ENCODE measurements at places on chromosomes 16 and 17.

DNA sequence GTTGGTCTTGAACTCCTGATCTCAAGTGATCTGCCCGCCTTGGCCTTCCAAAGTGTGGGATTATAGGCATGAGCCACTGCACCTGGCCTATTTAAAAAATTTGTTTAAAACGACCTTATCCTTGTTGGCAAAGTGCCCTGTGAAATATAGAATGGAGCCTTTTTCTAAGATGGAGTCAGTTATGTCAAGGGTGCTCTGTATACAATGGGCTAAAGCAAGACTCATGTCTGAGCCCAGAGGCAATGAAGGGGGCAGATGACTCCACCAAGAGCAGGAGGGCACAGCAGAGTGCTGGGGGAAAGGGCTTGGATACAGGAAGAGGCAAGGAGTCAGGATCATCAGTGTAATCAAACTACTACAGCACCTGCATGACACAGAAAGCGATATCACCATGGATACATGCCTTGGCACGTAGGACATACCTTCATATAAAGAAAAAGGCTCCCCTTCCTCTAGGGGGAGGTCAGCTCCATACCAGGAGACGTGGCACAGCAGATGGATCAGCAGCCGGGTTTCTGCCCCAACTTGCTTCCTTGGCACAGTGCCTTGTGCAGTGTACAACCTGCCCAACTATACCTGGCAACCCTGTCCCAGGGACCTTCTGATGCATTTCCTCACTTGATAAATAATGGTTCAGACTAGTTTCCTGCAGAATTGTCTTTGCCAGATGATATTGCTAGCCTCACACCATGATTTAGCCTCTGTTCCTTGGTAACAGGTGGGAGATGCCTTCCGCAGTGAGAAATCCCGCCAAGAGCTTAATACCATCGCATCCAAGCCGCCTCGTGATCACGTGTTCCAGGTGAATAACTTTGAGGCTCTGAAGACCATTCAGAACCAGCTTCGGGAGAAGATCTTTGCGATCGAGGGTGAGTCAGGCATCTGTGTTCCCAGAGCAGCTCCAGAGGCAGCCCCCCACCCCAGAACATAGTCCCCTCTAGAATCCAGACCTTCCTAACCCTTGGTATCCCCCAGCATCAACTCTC, 15.3 kb downstream of the ITGAM start:
- no peak for DNase-seq

DNA sequence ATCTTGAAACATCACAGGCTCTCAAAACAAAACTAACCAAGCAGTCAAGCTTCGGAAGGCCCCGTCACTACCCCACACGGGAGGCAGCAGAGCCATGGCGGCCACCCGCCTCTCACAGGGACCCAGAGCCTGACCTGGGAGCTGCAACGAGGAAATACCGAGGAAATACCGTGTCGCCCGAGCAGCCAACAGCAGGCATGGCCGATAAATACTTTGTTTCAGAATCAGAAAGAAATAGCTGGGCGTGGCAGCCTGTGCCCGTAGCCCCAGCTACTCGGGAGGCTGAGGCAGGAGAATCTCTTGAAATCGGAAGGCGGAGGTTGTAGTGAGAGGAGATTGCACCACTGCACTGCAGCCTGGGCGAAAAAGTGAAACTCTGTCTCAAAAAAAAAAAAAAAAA, 6.9 kb downstream of the LMF1 start:
- no peak for DNase-seq

GRCh38 chr17:31574458-31574857, 183.0 kb downstream of the RAB11FIP4 start:
- no peak for DNase-seq

DNA sequence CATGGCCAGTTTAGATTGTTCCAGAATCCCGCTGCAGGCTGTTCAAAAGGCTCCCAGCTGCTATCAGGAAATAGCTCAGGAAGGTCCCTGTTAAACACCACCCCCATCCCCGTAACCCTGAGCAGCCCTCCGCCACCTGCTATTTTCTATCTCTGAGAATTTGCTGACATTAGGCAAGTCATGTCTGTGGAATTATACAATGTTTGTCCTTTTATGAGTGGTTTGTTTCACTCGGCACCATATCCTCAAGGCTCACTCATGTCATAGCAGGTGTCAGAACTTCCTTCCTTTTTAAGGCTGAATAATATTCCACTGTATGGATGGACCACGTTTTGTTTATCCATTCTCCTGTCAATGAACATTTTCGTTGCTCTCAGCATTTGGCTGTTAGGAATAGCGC, 164.3 kb upstream of the FOXF1 start:
- no peak for DNase-seq

DNA sequence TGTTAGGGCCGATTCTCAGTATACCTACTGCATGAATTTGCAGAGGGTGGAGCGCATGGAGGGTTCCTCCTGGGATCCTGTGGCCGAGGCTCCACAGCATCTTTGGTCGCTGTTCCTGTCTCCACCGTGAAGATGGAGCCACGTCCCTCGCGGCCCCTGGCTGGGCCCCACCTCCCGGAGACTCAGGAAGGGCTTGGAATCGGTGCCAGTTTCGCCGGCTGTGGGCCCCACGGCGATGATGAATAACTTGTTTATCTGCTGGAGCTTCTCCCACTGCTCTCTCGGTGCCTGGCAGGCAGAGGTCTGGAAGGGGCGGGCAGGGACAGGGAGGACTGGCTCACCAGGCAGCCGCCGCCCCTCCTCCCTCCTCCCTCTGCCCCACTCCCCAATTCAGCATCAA, 8.1 kb downstream of the SLC5A11 start:
- DNase-seq: no peak

GRCh38 chr16:84844559-84845495, 25.0 kb downstream of the CRISPLD2 start:
- DNase-seq: no peak

GRCh38 chr17:56752263-56752836, 81.4 kb downstream of the C17orf67 start:
- DNase-seq: no peak

DNA sequence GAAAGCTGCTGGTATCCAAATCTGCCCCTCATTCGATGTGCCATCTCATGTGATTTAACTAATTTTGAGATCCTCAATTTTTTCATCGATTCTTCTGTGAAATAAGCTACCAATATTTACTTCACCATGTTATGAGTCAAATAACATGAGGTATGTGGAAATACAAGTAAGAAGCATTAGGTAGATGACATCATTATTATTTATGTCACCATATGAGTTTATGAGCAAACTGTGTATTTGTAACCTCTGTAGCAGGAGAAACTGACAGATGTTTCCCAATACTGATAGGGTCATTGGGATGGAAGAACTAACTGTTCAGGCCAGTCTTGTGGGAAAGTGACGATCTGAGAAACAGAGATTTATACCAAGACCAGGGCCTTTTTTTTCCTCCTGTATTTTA, 229.4 kb upstream of the GOT2 start:
- no peak for DNase-seq

DNA sequence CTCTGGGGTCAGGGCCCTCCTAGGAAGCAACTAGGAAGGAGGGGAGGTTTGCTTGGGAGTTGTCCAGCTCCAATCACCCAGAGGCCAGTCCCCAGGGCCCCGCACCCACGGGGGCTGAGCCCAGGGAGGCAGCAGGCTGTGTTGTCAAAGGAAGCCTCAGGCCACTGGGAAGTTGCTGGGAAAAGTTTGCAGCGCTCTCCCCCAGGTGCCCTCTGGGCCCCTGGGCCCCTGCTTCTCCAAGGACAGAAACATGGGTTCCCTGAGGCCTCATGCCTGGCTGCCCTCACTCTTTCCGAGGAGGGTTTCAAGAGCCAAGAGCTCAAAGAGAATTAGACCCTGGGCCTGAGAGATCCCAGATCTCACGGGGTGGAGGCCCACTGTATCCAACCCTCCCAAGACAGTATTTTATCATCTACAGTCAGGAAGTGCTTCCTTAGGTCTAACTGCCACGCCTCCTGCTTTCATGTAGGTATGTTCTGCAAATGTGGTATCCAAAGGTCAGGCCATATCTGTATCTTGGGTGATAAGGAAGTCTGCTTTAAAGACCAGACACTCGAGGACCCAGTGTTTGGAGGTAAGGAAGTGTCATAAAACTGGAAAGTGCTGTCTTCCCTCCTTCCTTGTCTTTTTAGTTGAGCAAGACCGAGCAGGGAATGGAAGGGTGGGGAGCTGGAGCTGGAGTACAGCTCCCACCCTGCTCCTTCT, 44.2 kb upstream of the ZNF423 start:
- DNase-seq: no peak

DNA sequence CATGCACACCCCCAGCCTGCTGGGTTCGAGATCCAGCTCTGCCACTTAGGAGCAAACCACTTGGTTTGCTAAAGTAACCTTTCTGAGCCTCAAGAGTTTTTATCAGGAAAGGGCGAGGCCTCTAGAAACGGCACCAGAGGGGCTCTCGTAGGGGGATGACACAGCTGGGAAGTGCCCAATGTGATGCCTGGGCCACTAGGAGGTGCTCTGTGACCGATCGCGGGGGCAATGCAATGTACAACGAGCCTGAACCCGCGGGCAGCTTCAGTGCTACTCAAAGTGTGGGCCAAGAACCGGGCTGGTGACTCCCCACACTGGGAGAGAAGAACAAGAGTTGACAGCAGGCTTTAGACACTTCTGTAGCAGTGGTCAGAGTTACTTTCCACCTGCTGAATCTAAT, 9.4 kb downstream of the C16orf89 start:
- DNase-seq: peak; percentile 16

DNA sequence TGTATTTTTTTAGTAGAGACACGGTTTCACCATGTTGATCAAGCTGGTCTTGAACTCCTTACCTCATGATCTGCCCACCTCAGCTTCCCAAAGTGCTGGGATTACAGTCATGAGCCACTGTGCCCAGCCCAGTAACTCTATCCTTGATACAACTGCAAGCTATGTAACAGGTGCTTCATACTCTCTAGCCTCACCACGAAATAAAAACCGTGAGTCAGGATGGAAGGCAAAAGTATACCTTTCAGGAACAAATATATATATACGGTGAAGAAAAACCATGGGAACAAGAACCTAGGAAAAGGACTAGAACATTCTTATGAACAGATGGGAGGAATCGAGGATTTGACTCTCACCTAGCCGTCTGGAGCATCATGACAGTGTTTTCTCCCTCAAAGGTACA, 9.6 kb upstream of the FBF1 start:
- DNase-seq: no peak

GRCh38 chr17:50565402-50566350, 5.2 kb downstream of the CACNA1G start:
- DNase-seq: no peak

DNA sequence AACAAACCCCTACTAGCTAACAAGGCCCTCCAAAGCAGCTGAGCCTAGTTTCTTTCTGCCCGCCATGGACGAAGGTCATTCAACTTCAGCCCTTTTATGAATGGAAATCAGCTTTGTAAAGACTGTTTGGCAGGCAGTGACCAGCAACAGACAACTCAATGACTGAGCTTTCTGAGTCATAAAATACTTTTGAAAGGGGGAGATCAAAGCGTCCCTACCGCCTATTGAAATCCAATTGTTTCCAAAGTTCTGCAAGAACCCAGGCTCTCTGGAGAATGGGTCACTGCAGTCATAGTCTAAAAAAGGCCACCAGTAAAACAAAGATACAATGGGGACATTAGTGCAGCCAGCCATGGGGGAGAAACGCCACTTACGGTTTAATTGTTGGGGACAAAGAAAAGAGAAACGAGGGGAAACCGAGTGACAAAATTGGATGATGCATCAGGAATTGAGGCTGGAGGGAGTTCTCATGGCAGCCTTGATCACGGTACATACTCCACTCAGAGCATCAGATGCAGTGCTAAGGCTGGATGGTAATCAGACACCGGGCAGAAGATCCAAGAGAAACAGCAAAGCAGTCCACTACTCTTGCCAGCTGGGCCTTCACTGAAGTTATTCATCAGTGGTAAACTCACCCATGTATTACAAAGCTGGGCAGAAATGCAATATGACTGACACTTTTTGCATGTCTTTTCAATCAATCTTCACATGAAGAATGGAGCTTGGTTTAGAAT, 9.8 kb downstream of the ADAMTS18 start:
- DNase-seq: no peak

DNA sequence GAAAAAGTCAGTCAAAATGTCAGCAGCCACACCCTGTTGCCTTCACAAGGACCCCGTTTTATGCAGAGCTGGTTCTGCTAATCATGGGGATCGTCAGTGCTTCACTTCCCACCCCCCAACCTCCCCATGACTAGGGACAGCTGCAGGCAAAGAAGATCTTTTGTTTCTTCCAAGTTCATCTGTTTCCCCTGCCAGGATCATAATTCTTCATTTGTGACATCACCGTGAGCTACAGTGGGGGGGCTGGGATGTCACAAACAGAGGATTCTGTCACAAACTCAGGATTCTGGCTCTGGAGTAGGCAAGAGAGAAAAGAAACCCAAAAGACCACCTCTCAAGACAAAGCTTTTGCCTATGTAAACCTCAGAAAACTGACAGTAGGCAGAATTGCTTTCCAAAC, 24.7 kb downstream of the DNAJC7 start:
- no peak for DNase-seq

GRCh38 chr17:35448214-35448898, at the start of gene SLFN13:
SLFN13 (minus strand) TSS chr17:35448766; CDS start chr17:35445680, 3,086 bp downstream.
- peak; percentile 72 for DNase-seq

- no peak for DNase-seq
Observed at GRCh38 chr16:64882078-64882784, 239.6 kb downstream of the CDH11 start.

DNA sequence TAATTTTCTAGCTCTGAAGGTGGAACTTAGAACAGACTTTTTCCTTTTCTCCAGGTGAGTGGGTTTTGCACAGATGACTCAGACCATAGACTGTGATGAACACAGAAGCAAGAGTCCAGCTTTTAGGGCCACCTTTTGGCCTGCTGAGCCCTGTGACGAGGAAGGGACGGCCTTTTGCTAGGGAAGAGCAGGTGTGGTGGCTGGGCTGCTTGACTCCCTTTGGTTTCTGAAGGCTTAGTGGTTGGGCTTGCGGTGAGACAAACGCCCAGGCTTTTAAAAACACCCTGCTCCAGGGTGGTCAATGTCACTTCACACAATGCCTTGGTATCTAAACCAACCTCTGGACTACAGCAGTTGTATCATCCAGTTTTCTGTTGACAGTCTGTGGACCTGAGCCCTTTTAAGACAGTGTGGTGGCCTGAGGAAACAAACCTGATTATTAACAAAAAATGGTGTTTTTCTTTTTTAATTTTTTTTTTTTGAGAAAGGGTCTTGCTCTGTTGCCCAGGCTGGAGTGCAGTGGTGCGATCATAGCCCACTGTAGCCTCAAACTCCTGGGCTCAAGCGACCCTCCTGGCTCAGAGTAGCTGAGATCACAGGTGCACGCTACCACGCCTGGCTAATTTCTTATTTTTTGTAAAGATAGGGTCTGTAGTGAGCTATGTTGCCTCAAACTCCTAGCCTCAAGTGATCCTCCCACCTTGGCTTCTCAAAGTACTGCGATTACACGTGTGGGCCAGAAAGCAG, 134.0 kb downstream of the SNX29 start:
- DNase-seq: no peak

- no peak for DNase-seq
Observed at GRCh38 chr17:77191244-77191643, 50.5 kb downstream of the SEC14L1 start.
